Ascending aorta (tissue), 2 donors: ENCODE measurements at places on chromosomes 4 and X.

GRCh38 chr4:73698217-73698616, 42.2 kb upstream of the CXCL8 start:
- no peaks in the 10 kb centered on the region for H3K36me3 ChIP-seq
- no peak overlapping the region for H3K4me3 ChIP-seq
- no peaks in the 10 kb centered on the region for H3K4me1 ChIP-seq
- H3K27me3 ChIP-seq: no peaks in the 10 kb centered on the region
- no peak overlapping the region for H3K27ac ChIP-seq

DNA sequence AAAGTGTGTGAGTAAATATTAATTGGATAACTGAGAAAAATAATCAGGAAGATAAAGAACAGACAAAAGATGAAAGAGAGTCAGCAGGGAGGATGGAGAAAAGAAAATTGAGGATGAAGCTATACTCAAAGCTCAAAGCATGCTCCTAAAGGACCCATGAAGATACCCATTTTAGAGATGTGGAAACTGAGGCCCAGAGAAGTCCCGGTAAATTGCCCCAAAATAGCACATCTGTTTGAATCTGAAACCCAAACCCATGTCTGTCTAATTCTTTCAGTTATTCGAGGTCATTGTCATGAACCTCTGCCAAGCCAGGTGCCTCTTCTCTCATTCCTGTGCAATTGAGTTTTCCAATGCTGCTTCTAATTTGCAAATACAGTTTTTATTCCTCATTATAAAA, 29.6 kb upstream of the MSX1 start:
- H3K27ac ChIP-seq: no peak overlapping the region
- no peaks in the 10 kb centered on the region for H3K36me3 ChIP-seq
- H3K27me3 ChIP-seq: no peaks in the 10 kb centered on the region
- H3K4me3 ChIP-seq: no peak overlapping the region

- no peak overlapping the region for H3K27ac ChIP-seq
- H3K4me1 ChIP-seq: peaks cover 10% of the 10 kb centered on the region
Measured at GRCh38 chr4:26410385-26411293, 79.6 kb downstream of the CCKAR start.

GRCh38 chr4:157221895-157222770, 1.6 kb downstream of the GRIA2 start:
- peaks cover 10% of the 10 kb centered on the region for H3K4me1 ChIP-seq
- peak overlapping the region; percentile 95 for H3K27ac ChIP-seq
- DNase-seq: peak; percentile 79
- no peaks in the 10 kb centered on the region for H3K36me3 ChIP-seq

DNA sequence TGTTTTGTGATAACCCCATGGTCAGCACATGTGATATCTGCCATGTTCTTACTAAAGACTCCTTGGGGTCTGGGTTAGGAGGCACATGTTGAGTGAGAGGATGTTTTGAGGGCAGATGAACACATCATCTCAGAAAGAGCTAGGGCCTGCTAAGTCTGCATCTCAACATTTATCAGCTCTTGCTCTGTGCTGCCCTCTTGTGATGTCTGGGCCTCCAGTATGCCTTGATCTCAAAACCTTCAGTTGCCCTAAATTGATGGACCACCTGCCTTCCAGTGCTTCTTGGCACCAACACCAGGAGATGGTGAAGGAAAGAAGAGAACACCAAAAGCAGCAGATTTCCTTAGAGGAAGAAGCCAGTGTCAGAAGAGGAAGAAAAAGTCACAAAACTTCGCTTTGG, 22.5 kb downstream of the MID1 start:
- no peak for DNase-seq
- no peak overlapping the region for H3K4me3 ChIP-seq
- no peaks in the 10 kb centered on the region for H3K4me1 ChIP-seq
- no peaks in the 10 kb centered on the region for H3K27me3 ChIP-seq
- H3K36me3 ChIP-seq: no peaks in the 10 kb centered on the region
